ENCODE measurements at places on chromosomes 16 and 17.

DNA sequence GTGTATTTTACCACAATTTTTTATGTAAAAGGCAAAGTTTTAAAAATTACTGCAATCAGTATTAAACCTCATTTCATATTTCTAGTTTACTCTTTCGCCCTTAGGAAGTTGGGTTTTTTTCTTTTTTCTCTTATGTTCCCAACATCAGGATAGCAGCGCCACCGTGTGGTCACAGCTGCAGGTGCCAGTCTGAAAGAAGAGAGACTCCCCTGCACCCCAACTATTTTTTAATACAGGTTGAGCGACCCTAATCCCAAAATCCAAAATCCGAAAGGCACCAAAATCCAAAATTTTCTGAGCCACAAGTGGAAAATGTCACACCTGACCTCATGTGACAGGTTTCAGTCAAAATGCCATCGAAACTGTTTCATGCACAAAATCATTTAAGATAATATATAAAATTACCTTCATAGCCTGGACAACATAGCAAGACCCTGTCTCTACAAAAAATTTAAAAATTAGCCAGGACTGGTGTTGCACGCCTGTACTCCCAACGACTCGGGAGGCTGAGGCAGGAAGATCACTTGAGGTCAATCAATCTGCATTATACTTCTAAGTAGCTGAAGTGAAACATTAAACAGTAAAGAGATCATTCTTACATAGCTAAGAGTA is 21.8 kb upstream of the ASGR2 start:
- DNase-seq, result peak; percentile 52

DNA sequence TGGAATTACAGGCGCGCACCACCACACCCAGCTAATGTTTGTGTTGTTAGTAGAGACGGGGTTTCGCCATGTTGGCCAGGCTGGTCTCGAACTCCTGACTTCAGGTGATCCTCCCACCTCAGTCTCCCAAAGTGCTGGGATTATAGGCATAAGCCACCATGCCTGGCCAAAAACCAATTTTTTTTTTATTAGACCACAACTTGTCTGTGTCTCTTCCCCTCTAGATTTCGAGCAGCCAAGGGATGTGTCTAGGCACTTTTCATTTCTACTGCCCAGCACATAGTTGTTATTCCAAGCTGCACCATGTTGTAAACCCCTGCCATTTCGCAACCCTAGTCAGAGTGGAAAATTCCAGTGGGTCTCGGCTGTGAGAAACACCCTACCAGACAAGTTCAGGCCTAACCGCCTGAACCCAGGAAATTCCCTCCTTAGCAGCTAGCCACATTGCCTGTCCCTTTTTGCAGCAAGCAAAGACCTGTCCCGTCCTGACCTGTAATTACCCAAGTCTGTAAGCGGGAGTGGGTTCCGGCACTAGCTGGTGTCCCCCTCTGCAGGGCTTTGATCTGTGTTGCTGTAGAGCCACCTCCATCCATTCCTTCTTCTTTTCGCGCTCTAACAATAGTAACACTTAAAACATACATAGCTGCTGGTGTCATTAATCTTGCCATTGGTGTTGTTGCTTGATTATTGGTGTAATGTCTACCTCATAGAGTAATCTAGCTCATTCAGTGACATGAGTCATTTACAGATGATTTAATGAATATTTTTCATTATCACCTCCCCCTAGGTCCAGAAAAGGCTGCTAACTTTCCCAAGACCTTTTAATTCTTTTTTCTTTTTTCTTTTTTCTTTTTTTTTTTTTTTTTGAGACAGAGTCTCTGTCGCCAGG is 77.3 kb upstream of the ATF7IP2 start:
- DNase-seq, result no peak

GRCh38 chr17:80591788-80592187 is 47.1 kb downstream of the RPTOR start:
- no peak for DNase-seq

DNA sequence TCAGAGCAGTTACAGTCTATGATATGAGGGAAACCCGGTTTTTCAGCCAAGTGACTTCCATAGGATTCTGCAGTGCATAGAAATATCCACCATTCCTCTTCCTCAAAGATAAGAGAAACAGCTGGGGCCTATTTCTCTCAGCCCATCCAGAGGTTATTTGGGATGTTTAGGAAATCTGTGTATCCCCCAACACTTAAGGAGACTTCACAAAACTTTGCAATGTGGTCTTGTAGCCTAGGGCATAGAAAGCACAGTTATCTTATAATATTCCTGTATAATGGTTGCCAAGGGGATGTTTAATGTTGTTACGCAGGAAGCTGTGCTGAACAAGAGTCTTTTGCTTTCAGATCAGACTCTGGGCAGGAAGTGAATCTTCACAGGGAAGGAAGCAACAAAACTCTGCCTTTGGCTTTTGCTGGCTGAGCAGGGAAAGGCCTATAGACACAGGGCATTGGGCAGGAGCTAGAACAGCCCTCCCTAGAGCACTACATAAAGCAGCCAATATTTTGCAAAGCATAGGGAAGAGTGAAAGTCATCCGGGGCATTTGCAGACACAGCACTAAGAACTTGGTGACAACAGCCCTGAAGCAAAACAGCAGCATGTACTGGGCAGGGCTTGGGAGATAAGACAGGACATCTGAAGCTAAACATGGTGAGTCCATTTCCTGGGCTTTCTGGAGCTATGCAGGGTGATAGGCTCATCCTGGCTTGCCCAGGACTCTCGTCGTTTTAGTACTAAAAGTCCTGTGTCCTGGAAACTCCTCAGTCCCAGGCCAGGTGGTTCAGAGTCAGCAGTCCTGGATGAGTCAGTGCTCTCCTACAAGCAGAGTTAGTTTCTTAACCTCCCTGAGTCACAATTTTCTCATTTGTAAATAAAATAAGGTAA is 18.7 kb upstream of the BEAN1 start:
- DNase-seq, result no peak

- DNase-seq, result no peak
Measured at GRCh38 chr17:59607817-59608403, 11.8 kb upstream of the CLTC start.

DNA sequence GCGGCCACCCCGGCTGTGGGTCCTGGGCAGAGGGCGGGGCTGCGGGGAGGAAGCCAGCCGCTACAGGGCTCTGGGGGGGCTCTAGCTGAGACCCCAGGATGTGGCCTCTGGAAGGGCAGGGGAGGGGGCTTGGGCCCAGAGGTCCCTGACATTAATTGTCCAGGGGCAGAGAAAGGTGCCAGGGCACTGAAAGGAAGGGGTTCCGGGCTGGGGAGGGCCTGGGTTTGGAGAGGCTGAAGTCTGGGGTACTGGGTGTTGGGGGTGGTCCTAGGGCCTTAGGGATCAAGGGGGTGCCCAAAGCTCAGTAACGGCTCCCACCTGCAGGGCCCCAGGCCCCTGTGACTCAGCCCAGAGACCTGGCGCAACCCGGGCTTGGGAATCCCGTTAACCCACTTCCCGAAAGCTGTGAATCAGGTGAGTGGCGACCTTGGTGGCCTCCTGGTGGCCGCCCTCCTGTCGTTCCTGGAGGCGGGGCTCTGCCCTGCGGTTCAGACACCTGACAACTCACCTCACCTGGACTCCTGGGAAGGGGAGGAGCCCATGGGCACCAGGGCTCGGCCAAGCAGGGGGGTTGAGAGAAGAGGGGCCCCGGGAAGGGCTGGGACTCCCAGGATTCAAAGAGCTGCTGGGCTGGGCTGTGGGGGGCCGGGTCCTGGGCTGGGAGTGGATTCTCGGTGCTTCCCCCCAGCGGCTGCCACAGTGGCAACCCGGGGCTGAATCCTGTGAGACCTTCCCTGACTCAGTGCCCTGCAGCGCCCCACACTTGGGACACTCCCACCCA is 465 bp upstream of the PRSS22 start:
- no peak for DNase-seq

GRCh38 chr17:32124985-32125847 is 17.1 kb upstream of the RHOT1 start:
- DNase-seq, result no peak

DNA sequence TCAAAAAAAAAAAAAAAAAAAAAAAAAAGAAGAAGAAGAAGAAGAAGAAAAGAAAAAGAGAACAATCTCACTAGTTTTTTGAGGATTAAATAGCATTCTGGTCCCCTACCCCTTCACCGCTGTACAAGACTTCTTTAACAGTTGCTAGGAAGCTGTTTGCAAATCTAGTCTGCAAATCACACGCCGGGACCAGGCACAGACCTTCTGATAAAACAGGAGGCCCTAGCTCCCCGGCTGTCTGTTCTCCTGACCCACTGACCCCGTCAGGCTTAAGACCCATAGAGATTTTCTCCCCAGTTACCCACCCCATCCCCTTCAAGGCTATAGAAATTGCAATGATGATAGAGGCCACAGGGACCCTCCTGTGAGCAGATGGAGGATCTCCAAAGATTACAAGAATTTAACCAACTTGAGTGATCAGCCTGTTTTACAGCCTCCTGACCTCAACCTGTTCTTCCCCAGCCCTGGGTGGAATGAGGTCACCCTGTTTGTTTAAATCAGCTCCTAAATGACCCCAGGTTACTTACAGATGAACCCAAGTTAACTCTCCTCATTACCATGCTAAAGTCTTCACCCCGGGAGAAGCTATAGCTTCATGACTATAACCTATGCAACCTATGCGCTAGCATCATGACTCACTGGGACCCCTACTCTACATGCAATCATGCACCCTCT is 11.8 kb upstream of the SULT1A1 start:
- no peak for DNase-seq

DNA sequence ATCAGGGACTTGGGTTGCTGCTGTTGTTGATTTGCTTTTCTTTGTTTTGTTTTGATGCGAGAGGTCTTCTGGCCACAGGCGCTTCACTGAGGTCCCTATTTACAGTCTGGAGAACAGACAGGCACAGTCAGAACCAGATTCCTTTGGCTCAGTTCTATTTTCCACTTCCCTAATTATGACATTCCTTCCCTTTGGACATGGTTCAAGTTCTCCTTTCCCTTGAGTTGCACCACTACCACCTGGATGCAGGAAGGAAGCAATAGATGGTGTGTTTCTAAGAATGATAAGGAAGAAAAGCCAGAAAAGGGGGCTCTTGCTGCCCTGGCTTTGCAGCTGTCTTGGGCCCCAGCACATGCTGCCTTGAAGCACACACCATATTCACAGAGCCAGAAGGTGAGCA is 160.6 kb downstream of the MAF start:
- no peak for DNase-seq

DNA sequence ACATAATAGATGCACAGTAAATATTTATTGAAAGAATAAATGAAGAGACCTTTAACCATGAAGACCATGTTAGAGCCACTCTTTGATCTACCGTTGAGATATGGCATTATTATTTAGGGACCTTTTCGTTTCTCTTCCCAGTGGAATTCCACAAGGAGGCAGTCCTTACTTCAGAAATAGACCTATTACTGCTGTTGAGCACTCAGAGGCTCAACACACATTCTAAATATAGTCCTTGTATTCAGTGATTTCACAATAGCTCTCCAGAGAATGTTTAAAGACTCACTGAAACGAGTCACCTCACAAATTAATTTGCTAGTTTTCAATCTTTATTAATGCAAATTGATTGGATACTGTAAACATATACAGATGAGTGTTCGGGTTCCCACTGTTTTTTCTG is 603.8 kb downstream of the CDH8 start:
- no peak for DNase-seq

GRCh38 chr16:29688172-29688571 is 9.2 kb downstream of the QPRT start:
- no peak for DNase-seq

GRCh38 chr16:154217-155030 is 2.0 kb downstream of the HBZ start:
- DNase-seq, result no peak

DNA sequence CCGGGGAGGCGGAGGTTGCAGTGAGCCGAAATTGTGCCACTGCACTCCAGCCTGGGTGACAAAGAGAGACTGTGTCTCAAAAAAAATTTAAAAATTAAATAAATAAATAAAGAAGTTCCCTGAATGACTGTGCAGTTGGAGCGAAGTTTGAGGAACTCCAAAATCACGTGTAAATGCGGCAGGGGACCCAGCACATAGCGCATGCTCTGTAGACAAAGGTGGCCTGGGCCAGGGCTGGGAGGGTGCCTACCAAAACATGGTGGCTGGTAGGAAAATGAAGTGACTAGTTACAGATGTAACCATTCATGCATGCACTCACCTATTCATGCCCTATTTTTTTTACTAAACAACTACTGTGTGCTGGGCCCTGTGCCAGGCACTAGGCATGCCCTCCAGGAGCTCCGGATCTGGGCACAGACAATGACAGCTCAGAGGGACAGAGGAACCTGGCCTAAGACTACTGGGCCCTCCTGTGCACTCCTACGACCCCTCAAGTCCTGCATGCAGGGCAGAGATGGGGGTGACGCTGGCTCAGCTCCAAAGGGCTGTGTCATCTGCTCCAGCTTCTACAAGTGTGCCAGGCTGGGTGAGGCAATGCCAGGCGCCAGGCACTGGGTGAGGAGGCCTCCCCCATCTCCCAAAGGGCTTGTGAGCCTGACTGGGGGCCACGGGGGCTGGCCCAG is 65.3 kb downstream of the RMI2 start:
- no peak for DNase-seq

DNA sequence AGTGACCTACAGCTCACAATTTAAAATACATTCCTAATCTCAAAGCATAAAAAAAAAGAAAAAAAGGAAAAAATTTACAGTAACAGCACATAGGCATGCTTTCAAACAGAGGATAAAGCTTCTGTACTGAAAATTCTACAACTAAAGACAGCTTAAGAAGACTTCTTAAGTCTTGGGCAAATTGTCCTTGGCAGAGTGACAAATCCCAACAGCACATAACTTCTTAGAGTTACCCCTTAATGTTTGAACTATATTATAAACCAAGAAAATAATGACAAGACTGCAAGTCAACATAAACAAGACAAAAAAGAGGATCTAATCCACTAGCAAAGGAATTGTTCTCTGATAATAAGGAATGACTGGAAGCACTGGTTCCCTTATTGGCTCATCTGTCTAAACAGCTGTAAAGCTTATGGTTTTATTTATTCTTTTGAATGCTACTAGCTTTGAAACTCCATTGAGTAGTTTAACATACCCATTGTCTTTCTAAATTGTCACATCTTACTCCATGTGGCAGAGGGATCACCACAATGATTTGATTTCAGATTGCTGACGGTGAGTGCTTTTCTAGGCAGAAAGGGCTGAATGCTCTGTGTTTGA is 1576.8 kb upstream of the GOT2 start:
- no peak for DNase-seq

GRCh38 chr17:77315010-77315409 is 174.2 kb downstream of the SEC14L1 start:
- DNase-seq, result no peak

Measured in activated T-helper 2 cell treated with anti-CD3 and anti-CD28 coated beads, Interferon-gamma antibody, Interleukin-2, Interleukin-4, amounts not matched to agents 10 μg/mL and 5 μg/mL and 100 μg/mL, durations not matched to agents 14 hours and 24 hours and 36 hours (primary cell).